ENCODE measurements at places on chromosomes 2 and 18. TPM values are rescaled to one million over a fixed set of nuclear protein-coding genes. Genes with fewer than 3 reads are reported as not detected.

Gene DCC
- not detected for total RNA-seq

Gene SMYD1
- not detected for total RNA-seq

Gene ANKMY1
- total RNA-seq, result 18.4 TPM

GRCh38 chr2:112075490-112076260, 20.6 kb downstream of the TMEM87B start:
- DNase-seq, result no peak

GRCh38 chr2:185245216-185245615, 493.4 kb upstream of the FSIP2 start:
- DNase-seq, result no peak

GRCh38 chr2:105800036-105800713, 55.5 kb downstream of the NCK2 start:
- no peak for DNase-seq

- DNase-seq, result peak; percentile 56
Observed at GRCh38 chr18:59272891-59273758, at the start of gene RAX. Gene RAX, minus strand, starts transcription at chr18:59273454. Its CDS starts 248 bp downstream, at chr18:59273206.

- no peak for DNase-seq
Observed at GRCh38 chr2:29388071-29388470, 272.9 kb downstream of the CLIP4 start.

- no peak for DNase-seq
Observed at GRCh38 chr18:23189768-23190661, 54.7 kb downstream of the CABLES1 start.

GRCh38 chr2:20524412-20525040, 77.7 kb downstream of the RHOB start:
- DNase-seq, result no peak

DNA sequence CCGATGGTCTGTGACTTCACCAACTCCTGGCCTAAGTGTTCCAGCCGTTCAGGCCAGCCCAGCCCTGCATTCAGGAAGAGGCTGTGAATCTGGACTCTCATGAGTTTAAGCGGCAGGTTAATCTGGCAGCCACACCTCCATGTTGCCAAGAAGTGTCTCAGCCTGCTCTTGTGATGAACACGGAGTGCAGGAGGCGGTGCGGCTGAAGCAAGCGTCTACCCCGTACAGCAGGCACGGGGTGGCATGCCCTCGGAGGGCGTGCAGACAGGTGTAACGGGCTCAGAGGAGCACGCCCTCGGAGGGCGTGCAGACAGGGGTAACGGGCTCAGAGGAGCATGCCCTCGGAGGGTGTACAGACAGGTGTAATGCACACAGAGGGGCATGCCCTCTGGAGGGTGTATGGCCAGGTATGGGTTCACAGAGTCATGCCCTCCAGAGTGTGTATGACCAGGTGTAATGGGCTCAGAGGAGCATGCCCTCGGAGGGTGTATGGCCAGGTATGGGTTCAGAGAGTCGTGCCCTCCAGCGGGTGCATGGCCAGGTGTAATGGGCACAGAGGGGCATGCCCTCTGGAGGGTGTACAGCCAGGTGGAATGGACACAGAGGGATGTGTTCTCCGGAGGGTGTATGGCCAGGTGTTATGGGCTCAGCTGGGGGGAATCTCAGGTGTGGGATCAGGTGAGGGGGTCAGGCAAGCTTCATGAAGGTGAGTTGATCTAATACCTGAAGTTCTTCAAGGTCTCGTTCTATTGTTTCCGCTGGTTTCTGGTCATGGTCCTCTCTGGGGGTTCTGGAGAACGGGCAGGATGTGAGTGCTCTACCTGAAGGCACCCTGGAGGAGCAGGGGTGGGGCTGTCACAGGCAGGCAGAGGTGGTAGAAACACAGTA, 22.6 kb downstream of the CROCC2 start:
- peak; percentile 5 for DNase-seq

DNA sequence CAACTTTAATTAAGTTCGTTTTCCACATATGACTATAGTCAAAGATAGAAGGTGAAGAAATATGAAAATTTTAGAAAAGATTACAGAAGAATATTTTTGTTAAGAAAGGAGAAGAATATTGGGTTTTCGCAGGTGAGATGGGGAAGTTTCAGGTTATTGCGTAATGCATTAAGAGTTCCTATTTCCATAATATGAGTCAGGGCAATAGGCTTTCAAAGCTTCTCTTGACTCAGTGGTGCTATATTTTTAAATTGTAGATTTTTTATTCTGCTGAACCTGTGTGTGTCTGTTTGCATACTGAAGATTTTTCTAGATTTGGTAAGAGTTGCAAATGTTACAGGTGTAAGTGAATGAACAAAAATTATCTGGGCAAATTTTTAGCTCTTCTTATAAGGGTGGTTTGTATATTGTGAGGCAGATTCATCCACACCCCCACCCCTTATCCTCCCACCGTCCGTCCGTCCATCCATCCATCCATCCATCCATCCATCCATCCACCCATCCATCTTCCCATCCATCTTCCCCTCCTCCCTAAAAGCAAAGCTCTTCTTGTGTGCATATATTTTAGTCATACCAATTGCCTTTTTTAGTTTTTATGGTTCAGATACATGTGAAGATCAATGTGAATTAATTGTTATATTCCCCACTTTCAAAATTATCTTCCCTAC, 69.6 kb downstream of the MYO1B start:
- DNase-seq, result no peak

GRCh38 chr2:184137955-184138354, 460.4 kb upstream of the ZNF804A start:
- no peak for DNase-seq

- DNase-seq, result no peak
Observed at GRCh38 chr18:30522288-30522929, 520.1 kb downstream of the DSC3 start.

DNA sequence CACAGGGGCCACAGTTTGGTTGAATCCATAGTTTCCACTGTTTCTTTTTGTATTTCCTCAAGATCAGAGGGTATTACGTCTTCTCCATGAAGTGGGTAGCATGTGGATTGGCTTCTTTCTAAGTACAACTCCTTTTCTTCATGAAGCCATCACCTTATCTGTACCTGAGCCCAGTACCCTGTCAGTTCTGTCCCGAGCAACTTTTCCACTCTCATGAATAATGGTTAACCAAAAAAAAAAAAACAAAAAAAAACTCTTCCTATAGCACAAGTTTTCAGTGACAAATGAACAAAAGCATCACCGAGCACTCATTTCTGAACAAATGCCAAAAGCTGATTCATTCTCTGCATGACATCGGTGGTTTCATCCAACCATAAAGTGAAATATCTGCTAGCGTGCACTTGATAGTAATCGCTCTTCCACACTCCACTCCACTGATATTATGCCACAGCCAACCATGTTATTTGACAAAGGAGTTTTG, 53.0 kb upstream of the CCDC150 start:
- no peak for DNase-seq

DNA sequence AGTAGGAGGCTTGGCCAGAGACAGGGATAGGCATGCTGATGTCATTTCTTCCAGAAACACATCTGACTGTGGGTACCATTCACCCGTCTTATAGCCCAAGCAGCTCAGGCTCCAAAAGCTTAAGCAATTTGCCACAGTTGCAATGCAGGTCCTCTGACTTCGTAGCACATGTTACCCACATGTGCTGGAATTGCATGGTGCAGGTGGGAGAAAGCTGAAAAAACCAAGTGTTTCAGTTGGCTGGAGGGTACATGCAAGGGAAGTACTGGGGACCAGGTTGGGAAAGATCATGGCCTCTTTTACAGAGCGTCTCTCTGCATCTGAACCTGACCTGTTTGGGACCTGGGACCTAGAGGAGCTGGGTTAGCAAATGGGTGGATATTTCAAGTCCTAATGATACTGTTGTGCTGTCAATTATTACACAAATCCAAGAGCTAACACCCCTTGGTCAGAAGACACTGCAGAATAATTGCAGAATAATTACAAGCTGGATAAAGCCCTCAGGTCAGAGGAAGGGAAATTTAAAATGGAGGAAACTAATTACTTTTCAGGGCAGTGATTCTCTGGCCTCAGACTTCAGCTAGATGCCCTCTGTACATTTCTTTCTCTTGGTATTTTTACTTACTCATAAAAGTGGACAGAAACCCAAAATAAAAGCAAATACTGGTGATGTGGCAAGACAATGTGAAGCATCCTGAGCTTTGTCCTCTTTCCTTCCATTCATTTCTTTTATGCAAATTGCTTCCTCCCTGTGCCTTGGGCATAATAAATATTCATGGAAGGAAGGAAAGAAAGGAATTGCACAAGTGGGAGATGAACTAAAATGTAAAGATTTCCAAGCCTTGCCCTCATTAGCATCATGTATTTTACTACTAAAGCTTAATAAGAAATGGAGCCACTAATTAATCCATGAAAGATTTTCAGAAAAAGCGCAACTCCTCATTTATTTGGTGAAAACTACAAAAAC, 45.6 kb upstream of the TTC39C start:
- no peak for DNase-seq

DNA sequence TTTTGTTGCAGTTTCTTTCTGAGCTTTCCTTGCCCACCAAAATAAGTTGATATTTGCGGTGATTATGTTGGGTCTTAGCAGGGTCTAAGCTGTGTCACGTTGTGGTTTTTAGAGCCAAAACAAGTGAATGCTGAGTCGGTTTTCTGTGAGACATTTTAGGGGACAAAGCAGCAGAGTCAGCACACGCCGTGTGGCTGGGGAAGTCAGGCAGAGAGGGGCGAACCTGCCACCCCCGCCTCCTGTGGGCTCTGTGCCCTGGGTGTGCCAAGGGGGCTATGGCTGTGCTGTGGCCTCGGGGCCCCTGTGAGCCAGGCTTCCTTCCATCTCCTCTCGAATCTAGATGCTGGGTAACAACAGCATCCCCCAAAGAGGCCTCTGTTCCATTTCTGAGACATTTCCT, 30.8 kb upstream of the TMEM87B start:
- DNase-seq, result no peak

All from activated CD4-positive, alpha-beta memory T cell treated with anti-CD3 and anti-CD28 coated beads for 36 hours (primary cell).